Activated CD8-positive, alpha-beta memory T cell treated with anti-CD3 and anti-CD28 coated beads for 48 hours (primary cell): ENCODE measurements at places on chromosomes 7 and 10.

GRCh38 chr7:37045681-37046179 is 321.4 kb upstream of the AOAH start:
- no peak for DNase-seq

GRCh38 chr7:146700015-146700560 is 583.5 kb downstream of the CNTNAP2 start:
- DNase-seq: no peak

DNA sequence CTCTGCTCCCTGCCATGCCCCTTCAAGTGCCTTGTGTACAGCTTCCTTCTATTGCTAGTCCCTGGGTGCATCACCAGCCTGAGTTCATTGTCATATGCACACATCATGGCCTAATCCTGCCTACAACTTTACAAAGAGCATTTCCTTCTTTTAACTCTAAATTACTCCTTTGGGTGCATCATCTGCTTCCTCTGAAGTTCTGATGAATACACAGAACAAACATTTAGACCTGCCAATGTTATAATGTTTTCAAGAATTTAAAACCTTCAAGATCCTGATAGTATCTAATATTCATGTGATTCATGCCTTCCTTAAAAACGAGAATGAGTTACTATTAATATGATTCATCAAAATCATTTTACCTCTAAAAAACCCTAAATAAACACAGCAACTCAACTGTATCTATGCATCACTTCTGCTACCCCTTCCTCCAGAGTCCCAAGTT is 357.1 kb downstream of the MAGI2 start:
- DNase-seq: no peak

DNA sequence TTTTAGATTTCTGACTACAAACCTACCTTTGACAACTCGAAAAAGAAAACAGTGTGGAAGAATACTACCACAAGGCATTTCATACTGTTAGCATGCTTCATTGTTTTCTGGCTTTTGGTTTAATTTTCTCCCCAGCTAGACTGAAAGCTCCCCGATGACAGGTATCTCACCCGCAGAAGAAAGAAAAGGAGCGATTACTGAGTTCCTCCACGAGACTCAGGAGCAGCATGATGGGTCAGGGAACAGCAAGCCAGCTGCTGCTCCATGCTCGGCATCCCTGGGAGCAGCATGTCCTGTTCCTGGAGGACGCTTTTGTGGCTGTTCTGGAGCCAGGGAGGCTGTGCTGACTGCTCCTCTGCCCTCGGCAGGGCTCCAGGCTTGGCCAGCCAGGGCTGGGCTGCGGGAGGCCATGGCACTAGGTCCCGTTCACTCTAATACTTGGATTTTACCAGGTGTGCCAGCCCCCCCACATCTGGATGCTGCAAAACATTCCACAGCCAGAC is 133.4 kb downstream of the PRKAG2 start:
- DNase-seq: no peak

GRCh38 chr10:33876584-33877400 is 542.3 kb upstream of the NRP1 start:
- DNase-seq: no peak

DNA sequence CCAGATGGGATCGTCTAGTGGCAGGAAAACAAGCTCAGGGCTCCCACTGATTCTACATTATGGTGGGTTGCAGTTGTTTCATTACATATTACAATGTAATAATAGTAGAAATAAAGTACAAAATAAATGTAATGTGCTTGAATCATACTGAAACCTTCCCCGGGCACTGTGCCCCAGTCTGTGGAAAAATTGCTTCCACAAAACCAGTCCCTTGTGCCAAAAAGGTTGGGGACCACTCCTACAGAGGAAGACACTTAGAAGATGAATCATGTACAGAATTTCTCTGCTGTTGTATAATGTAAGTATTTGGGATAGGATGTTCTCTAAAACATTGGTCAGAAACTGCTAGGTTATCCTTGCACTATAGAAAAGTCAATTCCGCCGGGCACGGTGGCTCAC is 11.3 kb upstream of the PHYH start:
- no peak for DNase-seq

DNA sequence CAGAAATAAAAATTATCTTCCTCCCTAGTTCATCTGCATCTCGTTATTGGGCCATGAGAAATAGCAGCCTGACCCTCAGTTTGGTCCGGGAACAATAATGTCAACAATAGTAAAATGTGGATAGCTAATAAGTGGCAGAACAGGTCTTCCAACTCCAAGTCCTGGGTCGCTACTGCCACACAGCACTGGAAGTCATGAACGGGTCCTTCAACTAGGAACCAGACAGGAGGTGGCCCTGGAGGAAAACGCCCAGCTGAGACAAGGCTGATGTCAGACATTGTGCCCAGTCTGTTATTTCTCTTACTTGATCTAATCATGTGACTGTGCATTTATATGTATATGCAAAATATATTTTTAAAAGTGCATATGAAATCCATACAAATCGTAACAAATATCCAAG is 51.8 kb downstream of the PYROXD2 start:
- DNase-seq: no peak

- DNase-seq: no peak
These were observed 773.9 kb downstream of the LRMDA start for GRCh38 chr10:76205361-76205760.

DNA sequence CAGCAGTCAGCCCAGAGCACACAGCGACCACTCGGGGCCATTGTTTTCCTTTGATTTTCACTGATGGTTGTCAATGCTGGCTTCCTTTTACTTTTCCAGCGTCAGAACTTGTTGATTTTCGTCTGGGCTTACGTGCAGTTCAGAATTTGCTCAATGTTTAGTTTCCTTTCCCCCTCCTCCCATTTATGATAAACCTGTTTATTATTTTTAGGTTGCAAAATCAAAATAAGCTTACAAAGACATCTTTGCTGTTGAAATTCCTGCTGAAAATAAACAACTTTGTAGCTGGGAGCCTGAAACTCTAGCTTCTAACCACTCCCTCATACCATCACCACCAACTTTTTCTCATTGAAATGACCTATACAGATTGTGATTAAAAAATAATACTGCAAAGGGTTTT is 83.1 kb upstream of the LYZL1 start:
- no peak for DNase-seq

GRCh38 chr10:104450954-104451353 is 97.3 kb downstream of the CFAP58 start:
- no peak for DNase-seq

DNA sequence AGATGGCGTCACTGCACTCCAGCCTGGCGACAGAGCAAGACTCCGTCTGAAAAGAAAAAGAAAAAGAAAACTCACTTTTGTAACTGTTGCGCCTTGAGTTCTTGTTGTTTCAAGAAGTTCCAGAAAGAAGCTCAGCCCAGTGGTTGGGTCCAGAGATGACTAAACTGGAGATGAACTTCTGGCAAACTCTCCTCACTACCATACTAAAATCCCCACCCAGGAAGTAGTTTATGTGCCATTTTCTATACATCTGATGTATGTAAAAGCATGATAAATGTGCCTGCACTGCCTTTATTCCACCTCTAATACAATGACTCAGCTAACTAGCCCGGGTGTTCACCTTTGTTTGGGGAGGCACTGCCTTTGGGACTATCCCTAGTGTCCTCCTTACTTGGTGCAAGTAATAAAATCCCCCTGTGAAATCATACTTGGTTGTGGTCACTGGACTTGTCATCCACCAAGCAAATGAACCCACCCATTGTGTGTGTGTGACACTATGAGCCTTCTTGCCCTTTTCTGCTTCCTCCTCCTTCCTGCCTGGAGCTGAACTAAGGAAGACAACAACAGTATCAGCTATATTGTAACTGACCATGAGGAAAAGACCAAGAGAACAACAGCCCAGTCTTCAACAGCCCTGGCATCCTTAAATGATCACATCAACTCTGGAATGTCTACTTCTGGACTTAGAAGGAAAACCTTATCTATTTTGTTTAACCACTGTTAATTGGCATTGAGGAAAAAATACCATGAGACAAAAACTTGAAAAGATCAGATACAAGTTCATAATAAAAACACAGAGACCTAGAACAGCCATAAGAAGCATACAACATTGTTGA is 33.6 kb downstream of the JMJD1C start:
- no peak for DNase-seq

GRCh38 chr10:16437540-16437894 is 707 bp downstream of the PTER start:
- DNase-seq: no peak

GRCh38 chr7:107744345-107744750 is 406 bp downstream of the CBLL1 start:
- DNase-seq: no peak

DNA sequence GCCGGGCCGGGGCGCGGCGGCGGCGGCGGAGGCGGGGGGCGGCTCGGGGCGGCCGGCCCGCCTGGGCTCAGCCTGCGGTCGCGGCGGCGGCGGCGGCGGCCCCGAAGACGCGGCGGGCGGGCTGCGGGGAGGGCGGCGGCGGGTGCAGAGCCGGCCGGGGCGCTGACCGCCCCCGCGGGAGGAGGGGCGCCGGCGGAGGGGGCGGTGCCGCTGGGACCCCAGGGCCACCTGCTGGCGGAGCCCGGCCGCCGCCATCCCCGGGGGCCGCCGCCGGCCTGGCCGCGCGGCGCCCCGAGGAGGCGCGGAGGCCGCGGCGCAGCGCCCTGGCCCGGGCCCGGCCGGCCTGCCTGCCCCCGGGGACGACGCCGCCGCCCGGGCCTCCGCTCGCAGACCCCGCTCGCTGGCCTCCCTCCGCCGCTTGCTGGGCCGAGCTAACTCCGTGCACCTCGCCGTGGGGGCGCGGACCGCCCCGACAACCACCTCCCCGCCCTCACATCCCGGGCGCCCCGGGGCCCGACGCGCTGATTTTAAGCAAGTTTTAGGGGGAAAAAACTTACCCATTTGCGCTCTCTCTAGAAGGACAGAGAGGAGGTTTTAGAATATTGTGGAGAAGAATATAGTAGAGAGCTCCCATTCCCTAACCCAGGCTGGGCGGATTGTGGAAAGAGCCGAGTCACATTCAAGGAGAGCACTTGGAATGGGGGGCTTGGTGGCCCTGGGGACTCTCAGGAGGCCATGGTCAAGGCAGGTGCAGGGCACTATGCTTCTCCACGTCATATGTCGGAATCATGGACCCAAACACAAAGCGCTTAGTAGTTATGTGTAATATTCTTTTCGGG is at the start of gene BEND7:
TSS of gene BEND7 (minus strand) at position 140 of the 839 bp plus-strand sequence. CDS start 481 bp downstream, outside the sequence.
- no peak for DNase-seq
